Activated CD8-positive, alpha-beta memory T cell treated with anti-CD3 and anti-CD28 coated beads, Interleukin-2, amount 50 U/mL, for 4 hours (primary cell): ENCODE measurements at places on chromosomes 13 and 19.

DNA sequence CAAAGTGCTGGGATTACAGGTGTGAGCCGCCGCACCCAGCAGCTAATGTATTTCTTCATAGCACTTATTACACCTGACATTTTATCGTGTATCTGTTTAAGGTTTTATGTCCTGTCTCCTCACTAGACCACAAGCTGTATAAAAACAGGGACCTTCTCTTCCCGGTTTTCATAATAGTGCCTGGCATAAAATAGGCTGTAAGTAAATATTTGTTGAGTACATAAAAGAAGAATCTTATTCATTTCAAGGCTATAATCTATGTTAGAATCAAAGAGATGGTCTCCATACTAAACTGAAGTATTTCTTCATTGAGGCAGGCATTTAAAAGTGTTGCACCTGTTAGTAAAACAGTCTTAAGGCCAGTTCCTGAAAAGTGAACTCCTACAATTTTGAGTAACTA is 194.0 kb downstream of the SHISA2 start:
- DNase-seq, result no peak

DNA sequence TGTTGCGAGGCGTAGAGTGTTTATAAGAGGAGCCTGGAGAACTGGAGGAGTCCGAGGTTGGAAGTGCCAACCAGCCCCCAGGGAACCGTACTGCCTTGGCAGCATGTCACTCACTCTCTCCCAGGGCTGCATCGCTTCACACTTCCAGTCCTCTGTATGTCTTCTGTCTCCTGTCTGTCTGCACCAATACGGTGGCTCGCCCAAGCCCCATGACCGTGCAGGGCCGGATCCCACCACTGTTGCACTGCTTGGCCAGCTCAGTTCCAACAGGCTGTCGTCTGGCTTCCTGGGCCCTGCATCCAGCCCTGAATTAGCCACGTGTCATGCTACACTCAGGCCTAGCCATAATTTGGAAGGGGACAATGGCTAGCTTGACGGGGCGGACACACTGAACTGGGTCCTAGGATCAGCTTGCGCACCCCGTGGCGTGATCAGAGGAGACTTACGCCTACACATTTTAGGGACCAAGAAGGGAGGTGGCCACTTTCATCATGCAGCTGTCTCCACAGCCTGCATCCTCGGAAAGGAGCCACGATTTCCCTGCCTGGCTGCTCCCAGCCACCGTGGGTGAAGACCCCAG is 147.1 kb downstream of the URI1 start:
- DNase-seq, result no peak

GRCh38 chr19:51691074-51691583 is 2.0 kb upstream of the SPACA6 start:
- DNase-seq, result no peak

DNA sequence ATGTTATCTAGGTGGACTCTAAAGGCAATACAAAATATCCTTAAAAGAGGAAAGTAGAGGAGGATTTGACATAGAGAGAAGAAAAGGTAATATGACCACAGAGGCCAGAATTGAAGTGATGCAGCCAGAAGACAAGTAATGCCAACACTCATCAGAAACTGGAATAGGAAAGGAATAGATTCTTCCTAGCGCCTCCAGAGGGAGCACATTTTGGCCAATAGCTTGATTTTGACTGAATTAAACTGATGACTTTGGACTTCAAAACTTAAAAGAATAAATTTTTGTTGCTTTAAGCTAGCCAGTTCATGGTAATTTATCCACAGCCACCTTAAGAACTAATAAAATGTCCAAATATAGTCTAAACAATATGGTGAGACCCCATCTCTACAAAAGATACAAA is 1921.9 kb downstream of the OLFM4 start:
- no peak for DNase-seq

GRCh38 chr13:31224174-31224669 is 24.4 kb downstream of the B3GLCT start:
- DNase-seq, result no peak

- DNase-seq, result no peak
These were observed 242.2 kb downstream of the B3GLCT start for GRCh38 chr13:31441800-31442510.

- no peak for DNase-seq
These were observed 163.0 kb downstream of the EFNB2 start for GRCh38 chr13:106372199-106373155.

DNA sequence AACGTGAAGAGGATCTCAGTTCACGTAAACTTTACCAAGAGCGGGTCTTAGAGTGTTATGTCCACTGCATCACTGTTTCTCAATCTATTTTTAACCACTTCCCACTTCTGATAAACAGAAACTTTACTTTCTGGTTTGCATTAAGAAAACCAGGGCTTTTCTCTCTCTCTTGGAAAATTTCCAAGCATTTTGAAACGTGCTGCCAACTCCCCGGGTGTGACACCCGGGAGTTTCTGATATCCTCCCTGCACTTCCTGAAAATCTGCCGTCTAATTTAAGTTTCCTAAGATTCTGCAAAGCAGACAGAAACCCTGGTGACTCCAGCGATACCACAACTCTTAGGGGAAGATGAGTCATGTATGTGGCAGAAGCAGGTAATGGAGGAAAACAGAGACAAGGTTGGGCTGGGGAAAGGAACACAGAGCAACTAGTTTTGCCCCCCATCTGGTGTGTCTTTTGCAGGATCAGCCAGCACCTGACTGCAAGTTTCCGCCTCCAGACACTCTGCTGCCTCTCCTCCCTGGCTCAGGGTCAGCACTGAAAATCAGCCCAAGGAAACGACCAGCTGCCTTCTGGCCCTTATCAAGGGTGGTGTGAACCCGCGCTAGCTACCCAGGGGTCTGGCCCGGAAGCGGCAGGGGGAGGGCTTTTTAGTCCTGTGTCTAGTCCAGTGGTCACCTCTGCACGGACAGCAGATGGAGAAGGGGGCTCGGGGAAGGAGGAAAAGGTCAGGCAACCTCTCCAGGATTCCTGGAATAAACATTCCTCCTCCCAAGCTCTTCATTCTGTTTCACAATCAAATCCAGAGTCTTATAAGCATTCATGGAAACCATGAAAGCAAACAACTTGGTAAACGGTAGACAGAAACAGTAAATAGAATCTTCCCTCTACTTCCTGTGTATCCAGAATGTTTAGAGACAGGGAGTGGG is 11.3 kb upstream of the FFAR2 start:
- DNase-seq, result no peak

DNA sequence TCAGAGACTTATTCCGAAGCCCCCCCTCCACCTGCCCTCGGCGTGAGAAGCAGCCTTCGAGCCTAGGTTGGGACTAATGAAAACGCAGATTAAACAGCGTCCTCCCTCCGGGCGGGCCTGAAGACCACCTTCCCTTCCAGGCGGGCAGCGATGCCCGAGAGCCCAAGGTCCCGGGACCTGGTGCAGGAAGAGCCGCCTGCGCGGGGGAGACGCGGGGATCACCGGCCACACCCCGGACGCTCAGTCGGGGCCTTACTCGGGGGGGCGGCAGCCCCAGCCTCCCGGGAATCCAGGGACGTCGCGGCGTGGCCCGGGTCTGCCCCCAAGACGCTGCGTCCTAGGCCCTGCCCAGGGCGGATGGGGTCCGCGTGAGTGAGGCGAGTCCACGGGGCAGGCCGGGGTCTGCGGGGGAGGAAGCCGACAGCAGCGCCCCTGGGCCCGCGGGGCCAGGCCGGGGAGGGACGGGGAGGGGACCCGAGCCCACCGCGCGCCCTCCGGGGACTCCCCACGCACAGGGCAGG is 33.3 kb upstream of the SPACA7 start:
- no peak for DNase-seq

DNA sequence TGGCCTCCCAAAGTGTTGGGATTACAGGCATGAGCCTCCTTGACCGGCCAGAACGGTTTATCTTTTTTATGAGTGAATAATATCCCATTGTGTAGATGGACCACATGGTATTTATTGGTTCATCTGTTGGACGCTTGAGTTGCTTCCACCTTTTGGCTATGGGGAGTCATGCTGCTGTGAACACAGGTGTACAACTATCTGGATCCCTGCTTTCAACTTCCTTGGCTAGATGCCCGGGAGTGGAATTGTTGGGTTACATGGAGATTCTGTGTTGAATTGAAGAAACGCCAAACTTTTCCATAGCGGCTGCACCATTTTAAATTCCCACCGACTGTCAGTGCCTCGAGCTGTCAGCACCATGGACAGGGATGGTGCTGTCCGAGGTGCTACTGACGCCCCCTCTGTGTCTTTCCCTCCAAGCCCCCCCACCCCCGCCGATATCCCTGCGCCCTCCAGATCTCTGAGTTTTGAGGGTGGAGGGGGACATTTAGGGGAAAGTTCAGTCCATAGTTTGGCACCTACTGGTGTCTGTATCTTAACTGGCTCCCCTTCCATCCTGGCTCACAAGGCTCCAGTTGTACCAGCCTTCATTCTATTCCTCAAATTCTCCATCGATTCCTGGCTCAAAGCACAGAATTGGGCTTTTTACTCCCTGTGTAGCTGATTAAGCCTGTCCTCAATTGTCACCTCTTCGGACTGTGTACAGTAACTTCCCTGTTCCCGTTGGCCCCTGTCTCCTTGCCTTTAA is 27.3 kb downstream of the PNPLA6 start:
- no peak for DNase-seq

GRCh38 chr19:10517760-10518443 is 655 bp upstream of the S1PR5 start:
- peak; percentile 26 for DNase-seq

DNA sequence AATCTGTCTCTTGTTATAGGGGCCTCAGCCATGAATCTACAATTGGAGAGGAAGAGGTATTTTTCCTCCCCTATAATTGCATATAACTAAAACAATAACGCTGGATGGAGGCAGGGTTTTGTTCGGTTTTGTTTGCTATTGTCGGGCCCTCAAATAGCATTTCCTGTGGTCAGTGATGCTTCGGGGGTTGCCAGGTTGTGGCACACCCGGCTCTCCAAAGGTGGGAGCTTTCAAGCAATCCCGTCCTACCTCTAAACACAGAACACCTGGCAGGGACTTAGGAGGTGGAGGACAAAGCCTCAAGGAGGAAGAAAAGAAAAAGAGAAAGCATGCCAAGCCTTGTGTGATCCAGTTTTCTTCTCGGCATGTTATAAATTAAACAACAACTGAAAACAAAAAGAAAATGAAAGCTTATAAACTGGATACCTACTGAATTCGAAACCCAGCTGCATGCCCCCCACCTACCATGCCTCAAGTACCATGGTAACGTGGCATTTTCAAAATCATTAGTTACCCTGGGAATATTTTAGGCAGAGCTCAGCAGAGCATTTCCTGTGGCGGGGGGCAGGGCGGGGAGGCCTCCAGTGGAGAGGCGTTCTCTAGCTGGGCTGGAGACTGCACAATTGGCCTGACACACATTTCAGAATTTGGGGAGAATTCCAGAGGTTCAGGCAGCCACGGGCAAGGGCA is 213.8 kb downstream of the DCLK1 start:
- DNase-seq, result no peak

- DNase-seq, result no peak
These were observed 10.3 kb downstream of the GJB6 start for GRCh38 chr13:20221772-20222171.

- DNase-seq, result no peak
These were observed 10.5 kb upstream of the LTBP4 start for GRCh38 chr19:40590464-40591265.

- peak; percentile 63 for DNase-seq
These were observed 6.3 kb upstream of the ZNF69 start for GRCh38 chr19:11881151-11881800.

DNA sequence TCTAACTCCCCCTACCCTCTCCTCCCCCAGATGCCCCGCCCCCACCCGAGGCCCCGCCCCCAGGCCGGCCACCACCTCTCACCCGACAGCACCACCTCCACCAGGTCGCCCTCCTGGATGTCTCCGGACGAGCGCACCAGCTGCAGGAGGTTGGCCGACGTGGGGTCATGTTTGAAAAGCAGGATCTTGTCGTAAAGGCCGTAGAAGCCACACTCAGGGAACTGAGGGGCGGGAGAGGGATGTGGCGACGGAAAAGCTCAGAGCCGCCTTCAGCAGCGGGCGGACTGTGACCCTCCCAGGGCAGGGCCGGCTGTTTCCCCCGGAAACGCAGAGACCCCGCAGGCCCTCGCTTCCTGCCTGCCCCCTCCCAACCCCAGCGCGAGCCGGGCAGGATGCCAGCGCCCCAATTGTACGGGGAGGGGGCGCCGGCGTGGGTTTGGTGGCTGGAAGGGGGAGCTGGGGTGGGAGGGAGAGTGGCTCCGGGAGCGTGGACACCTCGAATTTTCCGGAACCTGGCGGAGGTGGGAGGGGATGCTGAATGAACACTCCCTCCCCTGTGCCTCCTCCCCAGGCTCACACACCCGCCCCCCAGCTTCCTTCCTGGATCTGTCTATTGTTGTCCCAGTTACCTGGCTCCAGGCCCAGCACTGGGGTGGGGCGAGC is 3.0 kb downstream of the PRKD2 start:
- peak; percentile 70 for DNase-seq

GRCh38 chr13:41639237-41639904 is 182.0 kb downstream of the RGCC start:
- no peak for DNase-seq

- DNase-seq, result no peak
These were observed 173.7 kb downstream of the TBC1D4 start for GRCh38 chr13:75308222-75308621.

DNA sequence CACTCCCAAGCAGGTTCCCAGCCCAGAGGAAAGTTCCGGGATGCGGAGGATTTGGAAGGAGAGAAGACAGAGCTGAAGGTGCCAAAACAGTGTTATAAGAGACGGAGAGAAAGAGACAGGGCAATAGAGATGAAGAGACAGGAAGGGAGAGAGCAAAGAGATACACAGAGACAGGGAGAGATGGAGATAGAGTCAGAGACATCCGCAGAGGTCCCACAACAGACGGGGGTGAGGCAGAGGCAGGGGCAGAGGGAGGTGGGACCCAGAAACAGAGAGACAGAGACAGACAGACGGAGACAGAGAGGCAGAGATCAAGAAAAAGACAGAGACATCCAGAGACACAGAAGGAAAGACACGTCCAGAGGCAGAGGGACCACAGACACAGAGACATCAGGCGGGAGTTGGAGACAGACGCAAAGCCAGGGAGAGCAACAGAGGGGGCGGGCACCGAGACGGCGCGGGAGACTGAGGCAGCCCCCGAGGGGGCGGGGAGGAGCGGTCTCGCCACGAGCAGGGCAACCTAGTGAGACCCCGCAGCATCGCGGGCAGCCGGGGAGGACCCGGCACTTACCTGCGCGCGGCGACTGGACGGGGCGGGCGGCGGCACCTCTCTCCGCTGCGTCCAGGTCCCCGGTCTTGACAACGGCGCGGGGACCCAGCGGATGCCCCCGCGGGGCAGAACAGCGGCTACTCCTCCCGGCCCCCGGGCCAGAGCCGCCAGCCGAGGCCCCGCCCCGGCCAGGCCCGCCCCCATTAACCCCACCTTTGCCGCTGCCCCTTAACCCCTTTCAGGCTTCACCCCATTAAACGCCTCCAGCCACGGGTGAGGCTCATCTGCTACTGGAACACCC is at the start of gene GPR4:
Gene GPR4, minus strand, starts transcription at position 689 of the 851 bp plus-strand sequence. CDS start 10,346 bp downstream, outside the sequence.
- DNase-seq, result no peak
